Effector memory CD4-positive, alpha-beta T cell (primary cell): ENCODE measurements at places on chromosomes 12 and 14.

DNA sequence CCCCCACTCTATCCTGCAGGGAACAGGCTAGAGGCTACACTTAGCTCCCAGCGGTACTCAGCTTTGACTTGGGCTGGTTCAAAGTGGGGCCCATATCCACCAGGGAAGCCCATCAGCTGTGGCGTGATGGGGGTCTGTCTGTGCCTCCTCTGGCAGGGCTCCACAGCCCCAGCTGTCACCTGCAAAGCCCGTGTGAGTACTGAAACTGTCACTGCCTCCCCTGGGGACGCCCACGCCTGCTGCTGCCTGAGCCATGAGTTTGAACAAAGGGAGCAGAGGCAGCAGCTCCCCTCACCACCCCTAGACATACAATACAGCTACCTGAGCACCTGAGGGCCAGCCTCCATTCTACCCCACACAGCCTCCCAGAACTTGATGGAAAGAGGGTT, 5.0 kb downstream of the REM2 start:
- peak overlapping the region; percentile 75 for H3K27ac ChIP-seq
- no peaks in the 10 kb centered on the region for H3K27me3 ChIP-seq
- peaks cover 25% of the 10 kb centered on the region for H3K4me1 ChIP-seq

GRCh38 chr14:61705017-61705416, 9.7 kb downstream of the HIF1A start:
- no peak for DNase-seq
- no peak overlapping the region for H3K27ac ChIP-seq
- H3K4me3 ChIP-seq = no peak overlapping the region
- H3K4me1 ChIP-seq = peaks cover 8% of the 10 kb centered on the region
- H3K36me3 ChIP-seq = no peaks in the 10 kb centered on the region

- H3K27me3 ChIP-seq = no peaks in the 10 kb centered on the region
- peaks cover 6% of the 10 kb centered on the region for H3K36me3 ChIP-seq
- H3K4me1 ChIP-seq = peaks cover 12% of the 10 kb centered on the region
- peak; percentile 83 for DNase-seq
- H3K27ac ChIP-seq = peak within 1 kb of the TSS; percentile 99
- H3K4me3 ChIP-seq = peak within 1 kb of the TSS; percentile 81
Measured at GRCh38 chr14:24195186-24196070, at the start of gene TM9SF1. Gene TM9SF1 (minus strand): TSS chr14:24195441. CDS start chr14:24195019, 422 bp downstream.

DNA sequence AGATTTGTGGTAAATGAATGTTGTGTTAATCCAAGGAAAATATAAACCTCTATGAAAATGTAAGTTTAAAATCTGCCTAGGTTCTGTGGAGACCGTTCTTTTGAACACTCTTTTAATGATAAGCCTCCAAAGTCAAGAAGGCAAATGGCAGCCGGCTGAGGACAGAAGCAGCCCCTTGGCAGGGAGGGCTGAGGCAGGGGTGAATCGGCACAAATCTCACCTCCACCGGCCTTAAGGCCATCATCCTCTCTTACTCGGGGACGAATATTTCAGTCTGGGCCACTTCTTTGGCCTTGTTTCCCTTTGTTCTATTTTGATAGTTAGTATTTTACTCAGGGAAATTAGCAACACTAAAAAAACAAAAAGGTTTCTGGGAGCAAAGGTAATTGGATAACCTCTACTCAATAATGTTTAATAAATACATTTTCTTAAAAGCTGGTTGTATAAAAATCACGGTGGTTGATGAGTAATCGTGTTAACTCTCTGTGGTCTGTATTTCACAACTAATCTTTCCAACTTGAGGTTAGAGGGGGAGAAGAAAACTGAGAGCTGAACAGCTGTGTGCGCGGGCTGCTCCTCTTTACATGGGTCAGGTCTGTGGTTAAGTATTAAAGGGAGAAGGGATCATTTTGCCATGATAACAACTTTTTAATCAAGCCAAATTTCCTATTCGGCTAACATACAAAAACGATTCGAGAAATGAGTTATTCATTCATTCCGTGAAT, 18.6 kb downstream of the LGMN start:
- no peak overlapping the region for H3K27ac ChIP-seq
- H3K27me3 ChIP-seq = no peaks in the 10 kb centered on the region
- no peaks in the 10 kb centered on the region for H3K36me3 ChIP-seq
- no peak for DNase-seq

DNA sequence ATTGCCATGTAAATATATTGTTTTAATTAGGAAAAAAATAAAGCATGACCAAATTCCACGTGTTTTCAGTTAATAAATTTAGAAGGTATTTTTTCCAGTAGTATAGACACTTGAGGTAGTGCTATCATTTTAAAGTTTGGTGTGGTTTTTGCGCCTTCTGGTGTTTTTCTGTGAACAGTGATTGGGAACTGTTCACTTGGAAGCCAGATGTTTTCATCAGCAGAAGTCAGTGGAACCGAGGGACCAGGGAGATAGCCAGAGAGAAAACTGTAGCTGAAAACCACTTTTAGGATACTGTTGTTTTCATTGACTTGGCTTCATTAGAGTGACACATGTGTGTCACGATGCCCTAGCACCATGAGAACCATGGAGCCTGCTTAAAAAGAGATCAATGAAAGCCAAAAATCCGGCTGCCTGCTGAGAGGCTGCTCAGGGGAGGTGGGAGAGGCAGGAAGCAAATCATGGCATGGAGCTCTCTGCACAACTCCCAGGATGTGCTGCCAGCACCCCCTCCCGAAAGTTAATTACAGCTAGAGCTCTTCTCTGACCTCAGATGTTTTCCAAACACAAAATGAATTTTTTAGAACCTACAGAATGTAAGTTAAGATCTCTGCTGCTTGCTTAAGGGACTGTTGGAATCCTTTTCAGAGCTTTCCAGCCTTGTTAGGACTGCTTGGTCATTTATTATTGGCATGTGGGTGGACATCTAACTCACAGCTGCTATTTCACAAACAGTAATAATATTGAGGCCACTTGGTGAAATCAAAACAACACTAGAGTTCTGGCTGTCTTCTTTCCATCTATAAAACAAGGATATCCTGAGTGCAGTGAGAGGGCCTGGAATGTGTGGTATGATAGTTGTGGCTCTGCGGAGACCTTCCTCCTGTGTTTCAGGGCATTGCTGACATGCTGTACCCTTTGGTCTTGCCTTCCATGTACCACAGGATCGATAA, 192.3 kb downstream of the ANO4 start:
- no peaks in the 10 kb centered on the region for H3K4me1 ChIP-seq
- no peaks in the 10 kb centered on the region for H3K27me3 ChIP-seq
- no peaks in the 10 kb centered on the region for H3K36me3 ChIP-seq
- no peak overlapping the region for H3K27ac ChIP-seq
- H3K4me3 ChIP-seq = no peak overlapping the region

DNA sequence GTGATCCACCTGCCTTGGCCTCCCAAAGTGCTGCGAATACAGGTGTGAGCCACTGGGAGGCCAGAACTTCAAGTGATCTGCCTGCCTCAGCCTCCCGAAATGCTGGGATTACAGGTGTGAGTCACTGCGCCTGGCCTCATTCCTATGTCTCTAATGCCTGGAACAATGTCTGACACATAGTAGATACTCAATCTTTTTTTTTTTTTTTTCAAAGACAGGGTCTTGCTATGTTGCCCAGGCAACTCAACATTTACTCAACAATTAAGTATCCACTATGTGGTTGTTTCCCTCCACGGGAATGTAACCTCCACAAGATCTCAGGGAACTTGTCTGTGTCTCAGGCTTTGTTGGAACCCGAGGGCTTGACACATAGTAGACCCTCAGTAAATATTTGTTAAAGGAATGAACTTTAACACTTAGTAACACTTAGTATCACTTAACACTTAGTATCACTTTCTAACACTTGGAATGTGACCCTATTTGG, 3.0 kb upstream of the TMEM120B start:
- H3K36me3 ChIP-seq = no peaks in the 10 kb centered on the region
- no peak overlapping the region for H3K27ac ChIP-seq
- H3K27me3 ChIP-seq = no peaks in the 10 kb centered on the region
- peaks cover 9% of the 10 kb centered on the region for H3K4me1 ChIP-seq
- no peak for DNase-seq

DNA sequence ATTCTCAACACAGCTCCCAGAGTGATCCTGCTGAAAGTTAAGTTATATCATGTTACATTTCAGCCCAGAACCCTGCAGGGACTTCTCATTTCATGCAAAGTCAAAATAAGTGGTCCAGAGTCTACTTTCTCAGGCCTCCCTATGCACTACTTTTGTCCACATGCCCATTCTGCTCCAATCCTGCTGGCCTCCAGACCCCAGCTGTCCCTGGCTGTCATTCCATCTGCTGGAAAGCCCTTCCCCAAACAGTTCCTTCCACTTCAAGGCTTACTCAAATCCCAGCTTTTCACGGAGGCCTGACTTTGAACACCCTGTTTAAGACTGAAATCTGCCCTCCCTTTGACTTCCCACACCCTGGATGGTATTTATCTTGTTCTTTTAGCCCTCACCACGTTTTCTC, 109.8 kb upstream of the DNM1L start:
- H3K27ac ChIP-seq = no peak overlapping the region
- no peak overlapping the region for H3K4me3 ChIP-seq
- no peak for DNase-seq
- H3K4me1 ChIP-seq = no peaks in the 10 kb centered on the region

GRCh38 chr12:11580125-11580751, 69.2 kb upstream of the ETV6 start:
- DNase-seq = no peak
- no peaks in the 10 kb centered on the region for H3K27me3 ChIP-seq
- no peaks in the 10 kb centered on the region for H3K36me3 ChIP-seq
- no peak overlapping the region for H3K4me3 ChIP-seq
- no peak overlapping the region for H3K27ac ChIP-seq
- H3K4me1 ChIP-seq = no peaks in the 10 kb centered on the region

GRCh38 chr12:29316752-29317151, 64.2 kb downstream of the ERGIC2 start:
- H3K27me3 ChIP-seq = no peaks in the 10 kb centered on the region
- H3K36me3 ChIP-seq = peaks cover 2% of the 10 kb centered on the region
- H3K4me3 ChIP-seq = no peak overlapping the region

DNA sequence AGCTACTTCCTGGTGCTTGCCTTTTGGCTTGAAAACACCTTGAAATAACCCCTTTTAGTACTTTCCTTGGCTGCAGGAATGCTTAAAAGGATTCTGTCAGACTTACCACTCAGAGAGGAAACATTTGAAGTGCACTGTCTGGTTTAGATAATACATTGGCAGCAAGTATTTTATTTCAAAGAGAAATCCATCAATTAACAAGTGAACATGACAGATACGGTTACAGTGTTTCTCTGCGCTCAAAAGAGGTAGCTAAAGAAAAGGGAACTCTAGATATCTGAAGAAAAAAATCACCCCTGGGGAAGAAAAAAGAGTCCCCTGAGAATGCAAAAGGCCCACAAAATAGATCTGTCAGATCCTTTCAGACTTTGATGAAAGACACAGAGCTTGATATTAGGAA, 421.9 kb downstream of the LRFN5 start:
- H3K36me3 ChIP-seq = no peaks in the 10 kb centered on the region
- DNase-seq = no peak
- no peak overlapping the region for H3K4me3 ChIP-seq
- H3K27me3 ChIP-seq = no peaks in the 10 kb centered on the region
- no peaks in the 10 kb centered on the region for H3K4me1 ChIP-seq
- no peak overlapping the region for H3K27ac ChIP-seq

- H3K27ac ChIP-seq = no peak overlapping the region
- H3K27me3 ChIP-seq = no peaks in the 10 kb centered on the region
- H3K36me3 ChIP-seq = no peaks in the 10 kb centered on the region
Measured at GRCh38 chr12:116528498-116528897, 30.7 kb upstream of the MAP1LC3B2 start.

DNA sequence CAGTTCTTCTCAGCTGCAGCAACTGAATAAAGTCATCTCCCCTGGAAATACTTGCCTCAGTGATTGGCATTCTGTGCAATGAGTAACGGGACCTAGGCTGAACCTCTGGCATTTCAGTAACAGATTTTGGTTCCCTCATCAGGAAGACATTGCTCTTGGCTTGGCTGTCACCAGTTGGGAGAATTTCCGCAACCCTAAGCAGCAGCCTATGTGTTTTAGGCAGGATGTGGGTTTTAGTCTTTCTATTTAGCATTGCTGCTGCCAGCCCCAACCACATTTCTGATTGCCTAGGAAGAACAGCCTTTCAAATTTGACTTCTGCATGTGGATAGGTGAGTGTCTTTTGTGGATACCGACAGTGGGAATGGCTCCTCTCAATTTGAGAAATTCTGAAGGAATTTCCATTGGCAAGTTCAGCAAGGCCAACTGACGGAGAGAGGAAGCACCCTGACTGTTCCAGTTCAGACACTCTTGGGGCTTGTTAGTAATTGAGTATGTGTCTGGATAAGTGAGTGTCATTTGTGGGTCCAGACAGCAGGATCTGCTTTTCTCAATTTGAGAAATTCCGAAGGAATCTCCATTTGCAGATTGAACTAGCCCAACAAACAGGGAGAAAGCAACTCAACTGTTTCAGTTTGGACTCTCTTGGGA, 19.0 kb upstream of the CLEC2A start:
- no peak overlapping the region for H3K4me3 ChIP-seq
- H3K27me3 ChIP-seq = no peaks in the 10 kb centered on the region

DNA sequence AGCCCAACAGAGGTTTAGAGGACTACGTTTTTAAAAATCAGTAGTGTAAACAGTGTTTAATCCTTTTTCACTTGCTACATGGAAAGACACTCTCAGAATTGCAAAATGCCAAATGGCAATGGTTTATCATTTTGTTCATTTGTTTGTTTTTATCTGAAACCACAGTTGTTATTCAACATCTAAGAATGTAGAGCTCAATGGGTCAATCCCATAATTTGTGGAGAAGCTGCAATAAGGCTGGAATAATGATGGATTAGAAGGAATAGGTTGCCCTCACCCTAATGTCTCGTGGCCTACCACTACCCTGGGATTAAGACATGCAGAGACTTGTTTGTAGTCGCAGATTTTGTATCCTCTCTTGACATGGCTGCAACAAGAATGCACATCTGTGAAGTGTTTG, 115.7 kb downstream of the LLPH start:
- no peak overlapping the region for H3K4me3 ChIP-seq
- no peaks in the 10 kb centered on the region for H3K36me3 ChIP-seq
- no peaks in the 10 kb centered on the region for H3K27me3 ChIP-seq
- no peak overlapping the region for H3K27ac ChIP-seq
- no peaks in the 10 kb centered on the region for H3K4me1 ChIP-seq
- DNase-seq = no peak

DNA sequence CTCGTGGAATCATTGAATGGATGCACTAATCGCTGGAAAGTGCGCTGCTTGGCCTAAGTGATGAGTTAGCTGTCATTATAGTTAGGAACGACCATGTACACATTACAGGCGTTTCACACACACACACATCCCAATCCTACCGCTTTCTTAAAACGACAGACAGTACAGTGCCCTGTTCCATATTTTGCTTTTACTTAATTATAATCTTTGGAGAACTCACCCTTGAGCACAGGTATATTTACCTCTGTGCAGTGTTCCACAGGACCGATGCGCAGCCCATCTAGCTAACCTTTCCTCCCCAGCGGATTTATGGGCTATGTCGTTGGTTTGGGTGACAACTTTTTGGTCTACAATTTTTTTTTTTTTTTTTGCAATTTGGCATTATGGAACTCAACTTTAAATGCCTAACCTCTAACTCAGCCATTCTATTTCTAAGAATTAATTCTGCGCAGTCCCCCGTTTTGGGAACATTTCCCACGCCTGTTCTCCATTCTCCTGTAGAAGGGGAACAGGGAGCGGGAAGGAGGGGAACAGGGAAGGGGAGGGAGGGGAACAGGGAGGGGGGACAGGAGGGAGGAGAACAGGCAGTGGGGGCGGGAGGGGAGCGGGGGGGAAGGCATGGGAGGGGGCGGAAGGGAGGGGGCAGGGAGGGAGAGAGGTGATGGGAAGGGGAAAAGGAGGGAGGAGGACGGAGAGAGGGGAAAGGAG, 663 bp upstream of the ULK1 start:
- peaks cover 19% of the 10 kb centered on the region for H3K4me1 ChIP-seq
- H3K27ac ChIP-seq = no peak overlapping the region
- H3K4me3 ChIP-seq = no peak overlapping the region
- DNase-seq = no peak
- H3K27me3 ChIP-seq = no peaks in the 10 kb centered on the region
